ENCODE measurements at places on chromosomes 6 and 20. TPM values are rescaled to one million over a fixed set of nuclear protein-coding genes. Genes with fewer than 3 reads are reported as not detected.

The MACROD2 gene
- 1.2 TPM for total RNA-seq

The SLC17A3 gene
- total RNA-seq = 23.2 TPM

The GNMT gene
- 470 TPM for total RNA-seq

The TSHZ2 gene
- 18.6 TPM for total RNA-seq
